Esophagus muscularis mucosa (tissue), 4 donors: ENCODE measurements at places on chromosomes 6 and 20. TPM values are rescaled to one million over a fixed set of nuclear protein-coding genes. Genes with fewer than 3 reads are reported as not detected.

GRCh38 chr20:50982363-50982762 lies 23.7 kb downstream of the MOCS3 start:
- no peak for DNase-seq

DNA sequence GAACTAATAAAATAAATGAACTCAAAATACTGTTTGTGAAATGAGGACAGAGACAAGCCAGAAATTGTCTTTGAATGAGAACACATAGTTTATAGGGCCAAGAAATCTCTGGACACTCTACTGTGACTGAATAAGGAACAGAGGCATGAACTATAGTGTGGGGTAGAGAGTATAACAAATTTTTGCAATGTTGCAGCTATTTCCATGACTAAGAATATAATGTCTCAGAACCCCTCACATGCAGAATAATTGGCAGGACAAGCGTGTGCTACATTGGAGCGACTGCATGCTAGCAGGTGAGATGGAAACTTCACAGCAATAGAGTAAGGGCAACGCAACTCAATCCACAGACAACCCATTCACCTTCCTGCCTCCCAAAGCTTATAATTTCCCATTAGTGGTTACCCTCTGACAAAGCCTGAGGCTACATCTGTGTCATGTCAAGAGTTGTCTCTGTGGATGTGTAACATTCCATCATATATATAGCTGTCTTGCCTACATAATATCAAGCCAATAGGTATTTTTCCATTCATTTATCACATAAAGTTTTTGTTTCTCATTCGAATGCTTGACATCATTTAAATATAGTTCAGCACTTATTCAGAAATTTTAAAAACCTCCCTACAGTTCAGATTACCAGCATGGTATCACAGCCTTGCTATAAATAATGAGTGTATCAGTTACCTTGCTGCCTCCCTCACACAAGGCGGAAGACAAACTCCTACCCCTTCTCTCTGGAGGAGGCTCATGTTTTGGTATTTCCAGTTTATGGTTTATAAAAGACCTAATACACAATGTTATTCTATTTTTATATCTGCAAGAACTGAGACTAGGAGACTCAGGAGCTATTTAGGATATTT lies 47.9 kb upstream of the ECHDC1 start:
- DNase-seq: no peak

DNA sequence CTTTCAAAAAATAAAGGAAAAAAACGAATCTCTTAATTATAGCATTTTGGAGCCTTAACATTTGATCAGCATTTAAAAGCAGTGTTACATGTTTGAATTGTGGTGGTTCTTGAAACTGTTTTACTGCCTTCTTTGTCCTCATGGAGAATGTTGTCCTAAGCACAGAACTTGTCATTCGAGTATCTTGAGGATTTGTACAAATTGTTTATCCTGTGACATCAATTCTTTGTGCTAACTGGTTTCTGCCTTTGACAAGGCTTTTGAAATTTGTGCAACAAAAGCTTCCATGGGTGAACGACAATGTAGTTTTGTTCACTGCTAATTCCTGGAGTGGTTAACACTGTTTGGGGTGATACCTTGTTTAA lies 130.8 kb downstream of the SCAF8 start:
- no peak for DNase-seq

- no peak for DNase-seq
Observed at GRCh38 chr20:36654506-36654905, 8.5 kb upstream of the SLA2 start.

- DNase-seq: no peak
Observed at GRCh38 chr20:19601126-19601810, 156.8 kb upstream of the RIN2 start.

MATN4 gene
- total RNA-seq: 0.33 TPM

DNA sequence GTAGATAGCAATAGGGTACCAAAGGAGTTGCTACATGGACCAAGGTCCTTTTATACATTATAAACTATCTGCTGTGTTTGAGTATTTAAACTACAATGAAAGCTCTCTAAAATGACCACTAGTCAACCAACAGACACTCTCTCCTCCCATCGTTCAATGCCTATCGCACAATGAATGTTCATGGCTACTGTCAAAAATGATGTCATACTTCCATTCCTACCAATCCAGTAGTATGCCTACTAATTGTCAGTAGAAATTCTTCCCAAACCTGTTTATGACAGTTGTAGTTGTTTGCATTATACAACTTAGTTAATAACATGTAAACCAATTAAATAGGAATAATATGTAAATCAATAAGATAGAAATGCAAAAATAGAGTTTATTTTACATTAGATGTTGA lies 39.0 kb upstream of the VSX1 start:
- no peak for DNase-seq
